ENCODE measurements at places on chromosomes 3 and 15. TPM values are rescaled to one million over a fixed set of nuclear protein-coding genes. Genes with fewer than 3 reads are reported as not detected.

Gene ARIH1
- total RNA-seq: 102 TPM

Gene CDHR4
- not detected for total RNA-seq

Gene C2CD4B
- total RNA-seq: 0.28 TPM

Gene CCR3
- 0.07 TPM for total RNA-seq

Gene CPLX3
- total RNA-seq: not detected

Gene PLA2G4D
- total RNA-seq: 0.07 TPM

Gene RBPMS2
- not detected for total RNA-seq

Gene APBA2
- 5.1 TPM for total RNA-seq

Gene GHRL
- not detected for total RNA-seq

Gene ERICH6
- not detected for total RNA-seq

Gene IL5RA
- not detected for total RNA-seq

Gene PEX11A
- 8.9 TPM for total RNA-seq

Gene STARD5
- 5.1 TPM for total RNA-seq

Gene NR2F2
- 1.7 TPM for total RNA-seq

Gene SNX22
- under 0.01 TPM for total RNA-seq

Gene NFKBIZ
- 36.7 TPM for total RNA-seq

Gene DAPK2
- total RNA-seq: 2.1 TPM

Gene GOLGA6L7
- not detected for total RNA-seq

Gene PLA1A
- 0.14 TPM for total RNA-seq

Gene PAQR5
- total RNA-seq: 0.68 TPM

Gene SV2B
- 0.50 TPM for total RNA-seq

Gene COLQ
- under 0.01 TPM for total RNA-seq

Gene CD80
- total RNA-seq: not detected

Gene HGD
- total RNA-seq: 0.28 TPM

Gene TGM5
- 1.5 TPM for total RNA-seq

Measured in nasal cavity respiratory epithelium epithelial cell of viscerocranial mucosa (primary cell).